ENCODE measurements at places on chromosomes 13 and 19.
A peak's percentile ranks its signal among the peaks of the same experiment; 100 is the strongest.

GRCh38 chr13:38283346-38283745, 66.3 kb upstream of the UFM1 start:
- DNase-seq, result no peak

DNA sequence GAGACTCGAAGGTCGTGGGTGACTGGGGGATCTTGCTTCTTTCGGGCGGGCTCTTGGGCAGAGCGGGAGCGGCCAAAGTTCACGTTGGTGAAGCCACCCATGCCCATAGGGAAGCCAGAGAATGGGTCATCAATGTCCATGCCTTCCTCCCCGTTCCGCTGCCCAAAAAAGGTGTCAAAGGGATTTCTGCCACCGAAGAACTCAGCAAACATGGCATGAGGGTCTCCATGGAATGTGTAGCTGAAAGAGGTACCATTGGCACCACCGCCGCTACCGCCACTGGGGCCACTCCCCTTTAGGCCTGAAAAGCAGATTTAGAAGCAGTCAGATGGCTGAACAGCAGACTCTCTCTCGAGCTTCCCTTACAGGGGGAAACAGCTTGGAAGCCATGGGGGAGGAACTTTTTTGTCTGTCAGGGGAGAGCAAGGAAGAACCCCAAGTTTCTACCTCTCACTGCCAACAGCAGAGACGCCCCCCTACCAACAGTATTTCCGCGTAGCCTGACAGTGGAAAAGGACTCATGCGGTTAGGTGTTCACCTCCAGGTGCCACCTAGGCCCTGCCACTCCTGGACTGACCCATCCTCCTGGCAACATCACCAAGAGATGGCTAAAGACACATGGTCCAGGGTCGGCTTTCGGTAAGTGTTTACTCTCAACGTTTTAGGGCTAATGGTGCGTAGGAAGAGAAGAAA, 1.3 kb downstream of the DNAJB1 start:
- no peak for DNase-seq

GRCh38 chr19:38583219-38583984, 34.4 kb downstream of the MAP4K1 start:
- no peak for DNase-seq

GRCh38 chr19:20863176-20863575, 59.9 kb upstream of the ZNF85 start:
- DNase-seq, result no peak

DNA sequence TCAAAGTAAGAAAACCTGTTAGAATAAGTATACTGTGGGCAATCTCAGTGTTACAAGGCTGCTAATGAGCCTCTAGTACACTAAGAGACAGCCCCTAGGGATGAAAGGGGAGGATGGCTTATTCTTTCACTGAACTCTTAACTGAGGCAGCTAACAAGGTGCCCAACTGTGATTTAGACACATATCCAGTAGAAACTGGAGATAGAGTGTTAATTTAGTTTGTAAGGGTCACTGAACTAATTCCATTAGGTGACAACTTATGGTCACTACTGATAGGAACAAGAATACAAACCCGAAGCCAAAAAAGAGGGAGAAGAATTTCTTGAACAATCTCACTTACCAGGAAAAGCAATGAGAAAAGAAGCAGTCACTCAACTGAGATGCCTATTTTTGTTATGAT, 1010.6 kb downstream of the PCDH9 start:
- DNase-seq, result no peak

GRCh38 chr19:8307965-8308866, at the start of gene CD320:
Gene CD320 (minus strand): TSS chr19:8308358. CDS start chr19:8308290, 68 bp downstream.
- DNase-seq, result peak; percentile 93

GRCh38 chr13:37934339-37935191, 65.0 kb upstream of the TRPC4 start:
- no peak for DNase-seq

DNA sequence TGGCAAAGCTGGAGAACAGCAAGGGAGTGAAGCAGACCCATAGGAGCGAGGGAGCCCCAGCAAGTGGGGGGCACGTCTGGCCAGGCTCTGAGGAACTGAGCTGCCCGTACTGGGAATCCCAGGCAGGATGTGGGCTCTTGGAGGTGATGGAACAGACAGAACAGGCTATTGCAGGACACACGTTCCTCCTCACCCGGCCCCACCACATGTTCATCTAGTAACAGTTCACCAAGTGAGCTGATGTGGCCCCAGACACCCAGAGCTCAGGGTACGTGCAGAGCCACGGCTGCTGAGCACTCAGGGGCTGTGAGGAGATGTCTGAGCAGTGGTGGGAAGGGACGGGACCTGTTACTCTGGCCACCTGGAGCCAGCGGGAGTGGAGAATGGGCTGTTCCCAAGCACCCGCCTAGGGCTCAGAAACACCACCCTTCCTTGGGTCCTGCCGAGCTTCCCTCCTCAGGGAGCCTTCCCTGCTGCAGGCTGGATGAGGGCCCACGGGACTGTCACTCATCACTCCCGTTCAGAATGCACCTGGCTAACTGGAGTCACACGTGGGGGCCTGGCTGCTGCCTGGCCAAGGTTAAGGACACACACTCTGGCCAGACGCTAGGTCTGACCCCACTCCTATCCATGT, 18.4 kb downstream of the ELL start:
- DNase-seq, result no peak

- DNase-seq, result no peak
These were observed 2.9 kb downstream of the PPM1N start for GRCh38 chr19:45500918-45501729.

GRCh38 chr19:15253061-15253460, 20.8 kb upstream of the EPHX3 start:
- no peak for DNase-seq

DNA sequence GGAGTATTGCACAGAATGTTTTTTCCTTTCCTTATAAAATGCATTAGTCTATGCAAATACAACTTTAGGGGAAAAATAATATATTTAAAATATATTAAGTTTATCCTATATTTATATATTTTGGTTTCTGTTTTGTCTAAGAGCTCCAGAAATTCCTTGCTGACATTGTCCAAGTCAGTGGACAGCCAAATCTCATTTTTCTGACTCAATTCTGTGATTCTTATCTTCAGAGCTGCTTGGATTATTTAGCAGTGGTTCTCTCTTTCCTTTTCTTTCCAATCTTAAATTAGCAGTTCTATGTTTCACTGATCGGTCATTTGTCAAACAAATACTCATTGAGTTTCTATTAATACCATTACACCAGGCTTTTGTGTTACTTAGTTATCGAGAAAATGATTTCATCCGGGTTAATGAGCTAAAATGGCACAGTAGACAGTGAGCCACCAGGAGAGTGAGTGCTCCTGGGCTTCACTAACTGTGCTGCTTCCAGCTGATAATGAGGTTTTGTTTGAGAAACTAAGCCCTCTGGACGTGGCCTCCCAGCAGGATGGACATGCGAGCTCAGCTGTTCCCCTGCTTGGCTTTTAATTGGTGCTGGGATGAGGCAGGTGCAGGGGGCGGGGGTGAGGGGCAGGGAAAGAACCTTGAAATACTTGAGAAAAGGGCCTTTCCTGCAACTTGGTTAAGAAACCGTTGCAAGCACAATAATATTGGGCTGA, 44.0 kb downstream of the ATP11A start:
- DNase-seq, result no peak

DNA sequence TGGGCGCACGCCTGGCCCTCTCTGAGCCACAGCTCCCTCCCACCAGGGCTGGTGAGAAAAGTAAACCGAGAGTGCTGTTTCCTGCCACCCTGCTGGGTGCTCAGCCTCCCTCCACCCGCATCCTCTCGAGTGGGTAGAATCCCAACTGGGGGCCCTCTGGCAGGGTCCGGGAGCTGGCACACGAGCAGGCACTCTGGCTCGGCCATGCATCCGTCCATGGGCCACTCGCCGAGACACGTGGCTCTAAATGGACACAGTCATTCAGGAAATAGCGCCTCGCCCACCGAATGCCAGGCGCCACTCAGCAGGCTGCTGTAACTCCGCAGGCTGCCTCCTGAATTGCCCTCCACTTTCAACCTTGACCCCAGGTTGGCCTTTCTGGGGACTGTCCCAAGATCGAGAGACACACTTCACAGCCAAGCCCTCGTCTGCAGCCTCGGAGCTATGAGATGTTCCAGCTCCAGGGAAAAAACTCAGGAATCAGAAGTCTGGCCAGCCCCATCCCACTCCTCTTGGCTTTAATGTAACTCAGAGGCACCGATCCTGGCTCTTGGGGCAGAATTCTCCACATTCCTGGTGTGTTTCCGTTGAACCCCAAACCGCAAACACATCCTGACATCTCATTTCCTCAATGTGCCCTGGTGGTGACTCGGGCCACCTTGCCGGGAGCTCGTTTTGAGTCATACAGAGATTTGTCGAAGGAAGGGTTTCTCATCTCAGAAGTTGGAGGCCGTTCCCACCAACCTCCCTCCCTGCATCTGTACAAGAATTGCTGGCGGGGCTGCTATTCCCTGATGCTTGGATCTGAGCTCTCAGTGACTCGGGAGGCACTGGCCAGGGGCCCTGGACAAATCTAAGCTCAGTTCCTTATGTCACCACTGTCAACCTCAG, 14.1 kb downstream of the KLF2 start:
- no peak for DNase-seq

GRCh38 chr19:31113293-31113692, 235.9 kb downstream of the TSHZ3 start:
- no peak for DNase-seq

- DNase-seq, result no peak
These were observed 65.4 kb upstream of the WDFY2 start for GRCh38 chr13:51518827-51519226.

DNA sequence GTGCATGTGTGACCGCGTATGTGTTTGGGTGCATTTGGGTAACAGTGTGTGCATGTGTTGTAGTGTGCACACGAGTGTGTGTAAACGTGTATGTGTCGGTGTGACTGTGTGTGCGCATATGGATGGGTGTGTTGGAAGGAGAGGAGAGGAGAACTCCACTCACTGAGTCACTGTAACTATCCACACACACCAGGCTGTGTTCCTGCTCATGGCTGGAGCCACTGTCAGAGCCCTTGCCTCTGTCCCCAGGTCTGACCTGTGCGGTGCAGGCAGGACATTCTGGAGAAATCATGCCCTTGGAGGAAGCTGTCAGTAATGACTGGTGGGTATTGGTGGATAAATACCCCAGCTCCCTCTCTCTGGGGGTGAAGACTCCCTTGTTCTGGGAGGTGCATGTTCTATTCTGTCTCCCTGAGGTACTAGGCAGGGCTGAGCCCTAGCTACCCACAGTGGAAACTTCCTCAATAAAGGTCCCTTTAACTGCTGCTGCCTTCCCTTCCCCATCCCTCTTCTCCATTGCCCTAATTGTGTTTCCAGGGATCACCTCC, 48.4 kb downstream of the CYP4F22 start:
- no peak for DNase-seq

- DNase-seq, result no peak
These were observed 49.0 kb upstream of the FRY start for GRCh38 chr13:31982540-31982939.

All from suprapubic skin (tissue), 4 donors.